ENCODE measurements at places on chromosomes 2 and 18. TPM values are rescaled to one million over a fixed set of nuclear protein-coding genes. Genes with fewer than 3 reads are reported as not detected.

DNA sequence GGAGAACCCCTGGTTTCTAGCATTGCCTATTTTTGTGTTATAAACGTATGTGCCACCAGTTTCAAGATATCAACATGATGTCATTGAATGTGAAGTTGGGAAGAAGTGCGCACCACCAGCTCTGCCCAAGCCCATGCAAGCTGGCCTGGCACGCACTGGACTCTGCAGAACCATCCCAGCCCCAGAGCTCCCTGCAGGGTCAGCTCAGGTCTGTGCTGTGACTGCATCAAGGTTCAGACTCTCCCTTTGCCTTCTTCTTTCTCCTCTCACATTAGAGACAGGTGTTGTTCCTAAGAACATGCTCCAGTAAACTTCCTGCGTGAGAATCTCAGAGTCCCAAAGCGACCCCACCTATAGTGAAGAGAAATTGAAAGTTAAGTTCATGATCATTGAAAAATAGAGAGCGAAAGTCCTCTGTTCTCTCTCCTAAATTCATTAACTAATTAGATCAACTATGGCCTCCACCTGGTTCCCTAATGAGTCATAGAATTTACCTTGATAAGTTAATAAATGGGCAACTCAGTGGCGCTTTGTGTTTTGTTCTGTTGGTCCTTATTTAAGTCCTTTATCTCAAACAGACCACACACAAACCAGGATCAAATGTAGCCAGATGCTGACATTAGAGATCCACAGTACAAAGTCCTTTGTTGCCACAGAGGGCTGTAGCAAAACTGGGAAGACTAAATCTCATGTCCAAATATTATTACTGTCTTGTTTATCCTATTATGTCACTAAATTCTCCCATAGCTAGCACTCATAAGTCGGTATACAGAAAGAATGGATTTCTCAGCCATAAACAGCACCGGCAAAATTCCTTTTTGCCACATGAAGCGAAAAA lies 432.3 kb downstream of the STK39 start:
- peak; percentile 86 for DNase-seq
- H3K4me1 ChIP-seq = no peaks in the 10 kb centered on the region
- H3K4me3 ChIP-seq = no peak overlapping the region
- no peaks in the 10 kb centered on the region for H3K36me3 ChIP-seq

- H3K27ac ChIP-seq = peak overlapping the region; percentile 53
- no peaks in the 10 kb centered on the region for H3K36me3 ChIP-seq
- DNase-seq = peak; percentile 96
- H3K4me1 ChIP-seq = peaks cover 15% of the 10 kb centered on the region
- no peaks in the 10 kb centered on the region for H3K27me3 ChIP-seq
Measured at GRCh38 chr18:61893309-61893970, 633 bp upstream of the RNF152 start.

DNA sequence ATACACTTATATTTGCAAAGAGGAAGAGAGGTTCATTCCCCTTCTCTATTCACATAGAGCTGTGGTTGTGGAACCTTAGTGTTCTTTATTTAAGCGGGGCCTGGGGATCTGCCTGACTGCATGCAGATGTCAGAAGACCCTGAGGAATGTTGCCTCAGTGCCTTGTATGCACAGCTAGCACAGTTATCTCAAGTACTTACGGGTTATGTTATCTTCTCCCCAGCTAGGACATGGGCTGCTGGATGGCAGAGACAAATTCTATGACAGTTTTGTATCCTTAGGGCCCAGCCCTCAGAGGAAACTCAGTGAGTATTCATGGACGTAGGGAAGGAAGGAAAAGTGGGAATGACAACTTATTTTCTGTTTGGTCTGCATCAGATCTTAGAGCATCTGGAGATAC lies 37.7 kb upstream of the RTN4 start:
- no peaks in the 10 kb centered on the region for H3K36me3 ChIP-seq
- H3K4me1 ChIP-seq = no peaks in the 10 kb centered on the region
- DNase-seq = no peak
- H3K4me3 ChIP-seq = no peak overlapping the region
- no peaks in the 10 kb centered on the region for H3K27me3 ChIP-seq
- no peak overlapping the region for H3K27ac ChIP-seq

GRCh38 chr2:64873472-64873924 lies 115.7 kb upstream of the SLC1A4 start:
- H3K27me3 ChIP-seq = no peaks in the 10 kb centered on the region
- H3K4me1 ChIP-seq = peaks cover 9% of the 10 kb centered on the region
- no peaks in the 10 kb centered on the region for H3K36me3 ChIP-seq
- DNase-seq = peak; percentile 86
- no peak overlapping the region for H3K27ac ChIP-seq
- H3K4me3 ChIP-seq = peak overlapping the region; percentile 56

DNA sequence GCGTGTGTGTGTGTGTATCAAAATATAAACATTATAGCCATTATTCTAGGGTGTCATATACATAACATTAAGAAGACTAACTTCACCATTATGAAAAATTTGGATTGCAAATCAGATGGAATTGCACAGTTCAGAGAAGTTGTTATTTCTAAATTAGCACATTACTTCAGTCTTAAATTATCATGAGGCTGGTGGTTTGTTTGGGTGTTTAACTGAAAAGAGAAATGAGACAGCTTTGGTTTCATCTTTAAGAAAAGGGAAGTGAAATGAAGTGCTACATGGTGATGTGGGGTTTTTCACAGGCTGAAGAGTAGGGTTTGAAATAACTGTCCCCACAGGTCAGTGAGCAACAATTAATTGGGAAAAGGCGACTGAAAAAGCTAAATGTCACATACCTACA lies 161.2 kb upstream of the XIRP2 start:
- no peak for DNase-seq
- H3K27ac ChIP-seq = no peak overlapping the region
- no peak overlapping the region for H3K4me3 ChIP-seq
- no peaks in the 10 kb centered on the region for H3K4me1 ChIP-seq

Gene CCBE1
- total RNA-seq = 53.0 TPM

GRCh38 chr18:42828881-42829280 lies 286.6 kb downstream of the RIT2 start:
- no peak for DNase-seq
- no peaks in the 10 kb centered on the region for H3K27me3 ChIP-seq
- no peaks in the 10 kb centered on the region for H3K4me1 ChIP-seq

Data from osteoblast (primary cell).